NT2/D1 (cell line): ENCODE measurements at places on chromosomes 2 and 18.

GRCh38 chr2:37692711-37693110 lies 21.3 kb upstream of the CDC42EP3 start:
- DNase-seq = no peak

DNA sequence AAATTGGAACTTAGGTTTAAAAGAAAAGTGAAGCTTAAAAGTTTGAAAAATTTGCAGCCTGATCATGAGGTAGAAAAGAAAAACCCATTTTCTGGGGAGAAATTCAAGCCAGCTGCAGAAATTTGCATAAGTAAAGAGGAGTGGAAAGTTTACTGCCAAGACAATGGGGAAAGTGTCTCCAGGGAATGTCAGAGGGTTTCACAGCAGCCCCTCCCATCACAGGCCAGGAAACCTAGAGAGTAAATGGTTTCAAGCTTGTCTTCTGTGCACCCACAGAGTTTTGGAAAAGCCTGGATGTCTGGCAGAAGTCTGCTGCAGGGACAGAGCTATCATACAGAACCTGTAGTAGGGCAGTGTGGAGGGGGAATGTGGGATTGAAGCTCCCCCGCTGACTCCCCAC lies 254.0 kb upstream of the FSIP2 start:
- DNase-seq = peak; percentile 58

DNA sequence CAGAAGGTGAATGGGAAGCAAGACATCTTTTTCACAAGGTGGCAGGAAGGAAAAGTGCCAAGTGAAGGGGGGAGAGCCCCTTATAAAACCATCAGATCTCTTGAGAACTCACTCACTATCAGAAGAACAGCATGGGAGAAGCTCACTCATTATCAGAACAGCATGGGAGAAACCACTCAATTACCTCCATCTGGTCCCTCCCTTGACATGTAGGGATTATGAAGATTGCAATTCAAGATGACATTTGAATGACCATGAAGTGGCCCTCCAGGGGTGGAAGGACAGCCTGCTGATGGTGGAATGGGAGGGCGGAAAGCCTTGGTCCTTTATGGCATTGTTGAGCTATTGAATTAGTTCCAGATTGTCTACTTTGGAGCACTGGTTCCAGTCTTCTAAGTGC lies 413.0 kb upstream of the MEX3C start:
- DNase-seq = no peak

DNA sequence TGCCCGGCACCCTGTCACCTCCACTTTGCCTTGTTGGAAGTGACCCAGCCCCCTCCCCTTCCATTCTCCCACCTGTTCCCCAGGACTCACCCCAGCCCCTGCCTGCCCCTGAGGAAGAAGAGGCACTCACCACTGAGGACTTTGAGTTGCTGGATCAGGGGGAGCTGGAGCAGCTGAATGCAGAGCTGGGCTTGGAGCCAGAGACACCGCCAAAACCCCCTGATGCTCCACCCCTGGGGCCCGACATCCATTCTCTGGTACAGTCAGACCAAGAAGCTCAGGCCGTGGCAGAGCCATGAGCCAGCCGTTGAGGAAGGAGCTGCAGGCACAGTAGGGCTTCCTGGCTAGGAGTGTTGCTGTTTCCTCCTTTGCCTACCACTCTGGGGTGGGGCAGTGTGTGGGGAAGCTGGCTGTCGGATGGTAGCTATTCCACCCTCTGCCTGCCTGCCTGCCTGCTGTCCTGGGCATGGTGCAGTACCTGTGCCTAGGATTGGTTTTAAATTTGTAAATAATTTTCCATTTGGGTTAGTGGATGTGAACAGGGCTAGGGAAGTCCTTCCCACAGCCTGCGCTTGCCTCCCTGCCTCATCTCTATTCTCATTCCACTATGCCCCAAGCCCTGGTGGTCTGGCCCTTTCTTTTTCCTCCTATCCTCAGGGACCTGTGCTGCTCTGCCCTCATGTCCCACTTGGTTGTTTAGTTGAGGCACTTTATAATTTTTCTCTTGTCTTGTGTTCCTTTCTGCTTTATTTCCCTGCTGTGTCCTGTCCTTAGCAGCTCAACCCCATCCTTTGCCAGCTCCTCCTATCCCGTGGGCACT lies 4.5 kb downstream of the RETREG2 start:
- no peak for DNase-seq

GRCh38 chr2:64950226-64951160 lies 38.7 kb upstream of the SLC1A4 start:
- peak; percentile 81 for DNase-seq

DNA sequence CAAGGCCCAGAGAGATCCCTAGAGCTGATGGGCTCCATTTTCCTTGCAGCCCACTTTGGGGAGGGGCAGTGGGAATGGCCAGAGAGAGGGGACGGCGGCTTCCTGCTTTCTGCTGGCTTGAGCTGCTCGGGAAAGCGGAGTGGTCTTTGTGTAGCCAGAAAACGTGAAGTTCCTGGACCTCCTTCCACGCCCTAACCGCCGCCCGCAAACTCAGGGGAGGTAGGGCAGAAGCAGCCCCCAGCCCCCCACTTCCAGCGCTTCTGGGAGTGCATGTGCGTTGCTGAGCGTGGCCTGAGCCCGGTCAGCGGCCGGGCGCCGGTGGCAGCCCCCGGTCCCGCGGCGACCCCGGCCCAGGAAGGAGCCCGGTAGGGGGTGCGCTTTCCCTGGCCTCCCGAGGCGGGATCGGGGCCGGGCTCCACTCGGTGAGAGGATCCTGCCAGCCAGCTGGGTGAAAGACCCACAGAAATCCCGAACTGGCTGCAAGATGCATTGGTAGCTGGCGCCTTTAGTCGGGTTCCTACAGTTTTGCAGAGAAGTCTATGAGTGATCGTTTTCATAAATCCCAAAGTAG lies 25.3 kb upstream of the BOD1L2 start:
- no peak for DNase-seq

GRCh38 chr2:186962085-186962747 lies 113.2 kb upstream of the ZSWIM2 start:
- no peak for DNase-seq
